ENCODE measurements at places on chromosomes 4 and X.

- no peak for DNase-seq
These were observed 70.4 kb downstream of the LRBA start for GRCh38 chr4:150944660-150945059.

- no peak for DNase-seq
These were observed 12.6 kb downstream of the SRD5A3 start for GRCh38 chr4:55358668-55359067.

DNA sequence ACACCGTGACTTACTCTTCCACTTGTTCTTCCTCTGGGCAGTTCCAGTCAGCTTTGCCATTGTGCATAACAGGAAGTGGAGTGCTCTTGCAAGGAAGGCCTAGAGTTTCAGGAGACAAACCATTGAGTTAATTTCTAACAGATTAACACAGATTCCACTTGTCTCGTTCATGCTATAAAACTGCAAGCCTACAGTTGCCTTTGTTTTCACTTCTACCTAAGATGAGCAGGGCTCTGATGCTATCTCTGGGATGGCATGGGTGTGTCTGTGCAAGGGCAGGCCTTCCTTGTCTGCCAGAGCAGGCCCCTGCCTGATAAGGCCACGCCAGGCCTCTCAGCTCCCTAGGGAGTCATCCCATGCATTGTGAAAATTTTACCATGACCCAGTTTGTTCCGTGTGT lies 67.7 kb upstream of the PGRMC2 start:
- no peak for DNase-seq

DNA sequence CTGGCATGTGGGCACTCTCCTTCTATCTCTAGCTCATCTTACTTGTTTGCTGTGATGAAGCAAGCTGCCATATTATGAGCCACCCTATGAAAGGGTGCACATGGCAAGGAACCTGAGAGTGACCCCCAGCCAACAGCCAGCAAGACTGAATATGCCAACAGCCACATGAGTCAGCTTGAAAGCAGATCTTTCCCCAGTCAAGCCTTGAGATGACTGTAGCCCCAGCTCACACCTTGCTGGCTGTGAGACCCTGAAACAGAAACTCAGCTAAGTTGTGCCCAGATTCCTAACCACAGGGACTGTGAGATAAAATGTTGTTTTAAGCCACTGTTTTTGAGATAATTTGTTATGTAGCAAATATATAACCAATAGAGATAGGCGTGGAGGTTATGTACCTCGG lies 36.2 kb downstream of the KDM5C start:
- no peak for DNase-seq

DNA sequence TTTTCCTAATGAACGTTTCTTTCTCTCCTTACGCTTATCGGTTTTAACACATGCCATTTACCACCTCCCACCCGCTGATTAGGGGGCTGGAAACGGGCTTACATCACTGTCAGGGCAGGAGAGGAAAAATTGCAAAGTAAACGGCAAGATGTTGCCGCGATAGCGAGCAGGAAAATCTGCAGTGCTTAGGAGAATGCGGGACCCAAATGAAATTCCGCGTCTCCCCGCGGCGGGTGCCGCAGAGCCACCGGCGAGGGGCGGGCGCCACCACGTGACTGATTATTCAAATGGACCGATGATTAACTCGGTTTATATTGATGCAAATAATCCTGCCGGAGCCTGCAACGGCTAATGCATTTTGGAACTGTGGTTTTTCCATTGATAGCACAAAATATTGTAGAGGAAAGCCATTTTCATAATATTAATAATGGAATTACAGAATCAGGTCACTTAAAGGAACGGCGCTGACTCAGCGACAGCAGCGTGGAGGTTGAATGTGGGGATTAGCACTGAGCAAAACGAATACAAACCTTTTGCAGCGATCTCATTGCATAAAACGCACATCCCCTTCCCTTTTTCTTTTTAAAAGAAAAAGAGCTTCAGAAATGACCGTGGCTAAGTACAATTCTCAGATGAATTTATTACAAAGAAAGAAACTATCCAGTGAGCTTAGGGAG lies 224.2 kb downstream of the STIM2 start:
- peak; percentile 50 for DNase-seq

DNA sequence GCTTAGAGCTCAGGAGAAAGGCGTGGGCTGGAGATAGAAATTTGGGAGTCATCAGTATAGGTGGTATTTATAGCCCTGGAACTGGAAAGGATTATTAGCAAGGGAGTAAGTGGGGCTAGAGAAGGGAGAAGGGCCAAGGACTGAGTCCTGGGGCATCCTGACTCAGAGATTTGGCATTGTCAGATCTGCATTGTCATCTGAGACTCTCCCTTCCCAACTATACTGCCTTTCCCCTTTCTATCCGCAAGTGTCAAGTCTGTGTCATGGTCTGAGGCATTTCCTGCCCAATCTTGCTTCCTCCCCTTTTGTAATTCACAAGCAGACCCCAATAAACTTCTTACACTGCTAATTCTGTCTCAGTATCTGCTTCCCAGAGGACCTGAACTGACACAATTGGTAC lies 24.4 kb upstream of the SLC25A43 start:
- DNase-seq: no peak

DNA sequence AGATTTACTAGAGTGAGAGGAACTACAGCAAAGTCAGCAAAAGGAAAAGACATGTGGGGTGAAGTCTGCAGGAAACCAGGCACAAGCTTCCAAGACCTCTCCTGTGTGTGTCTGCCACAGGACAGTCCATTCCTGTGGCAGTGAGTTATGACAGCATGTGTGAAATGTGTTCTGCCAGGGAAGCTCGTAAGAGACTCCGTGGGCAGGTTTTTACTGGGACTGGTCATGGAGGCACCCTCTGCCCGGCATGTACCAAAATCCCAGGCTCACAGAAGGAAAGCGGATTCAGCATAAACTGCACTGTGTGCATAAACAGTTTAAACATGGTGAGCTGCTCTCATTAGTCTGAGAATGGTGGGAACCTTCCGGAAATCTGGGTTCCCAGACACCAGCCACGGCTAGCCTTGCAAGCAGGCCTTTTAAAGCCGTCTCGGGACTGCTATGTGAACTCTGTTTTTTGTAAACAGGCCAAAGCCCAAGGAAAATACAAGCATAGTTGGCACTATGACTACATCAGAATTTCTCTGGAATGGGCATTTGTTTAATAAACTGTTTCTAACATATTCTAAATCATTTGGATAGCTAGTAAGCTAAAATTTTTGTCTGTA lies 288.5 kb downstream of the TENM3 start:
- DNase-seq: no peak

DNA sequence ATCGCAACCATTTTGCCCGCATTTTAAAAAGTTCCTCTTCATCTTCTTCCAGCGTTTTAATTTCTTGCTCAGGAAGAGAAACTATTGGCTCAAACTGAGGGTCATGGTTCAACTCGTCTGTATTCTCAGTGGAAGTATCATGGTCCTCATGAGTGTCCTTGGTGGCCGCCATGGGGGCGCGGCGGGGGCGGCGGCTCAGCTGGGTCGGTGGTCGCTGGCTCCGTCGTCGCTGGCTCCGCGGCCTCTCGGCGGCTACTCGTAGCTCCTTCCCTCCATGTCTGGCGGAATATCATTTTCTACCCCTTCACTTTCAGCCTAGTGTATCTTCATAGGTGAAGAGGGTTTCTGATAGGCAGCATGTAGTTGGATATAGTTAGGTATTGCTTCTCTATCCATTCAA lies 492.0 kb upstream of the MAGEB18 start:
- DNase-seq: no peak

GRCh38 chrX:46713672-46714490 lies 45.0 kb downstream of the SLC9A7 start:
- DNase-seq: no peak

DNA sequence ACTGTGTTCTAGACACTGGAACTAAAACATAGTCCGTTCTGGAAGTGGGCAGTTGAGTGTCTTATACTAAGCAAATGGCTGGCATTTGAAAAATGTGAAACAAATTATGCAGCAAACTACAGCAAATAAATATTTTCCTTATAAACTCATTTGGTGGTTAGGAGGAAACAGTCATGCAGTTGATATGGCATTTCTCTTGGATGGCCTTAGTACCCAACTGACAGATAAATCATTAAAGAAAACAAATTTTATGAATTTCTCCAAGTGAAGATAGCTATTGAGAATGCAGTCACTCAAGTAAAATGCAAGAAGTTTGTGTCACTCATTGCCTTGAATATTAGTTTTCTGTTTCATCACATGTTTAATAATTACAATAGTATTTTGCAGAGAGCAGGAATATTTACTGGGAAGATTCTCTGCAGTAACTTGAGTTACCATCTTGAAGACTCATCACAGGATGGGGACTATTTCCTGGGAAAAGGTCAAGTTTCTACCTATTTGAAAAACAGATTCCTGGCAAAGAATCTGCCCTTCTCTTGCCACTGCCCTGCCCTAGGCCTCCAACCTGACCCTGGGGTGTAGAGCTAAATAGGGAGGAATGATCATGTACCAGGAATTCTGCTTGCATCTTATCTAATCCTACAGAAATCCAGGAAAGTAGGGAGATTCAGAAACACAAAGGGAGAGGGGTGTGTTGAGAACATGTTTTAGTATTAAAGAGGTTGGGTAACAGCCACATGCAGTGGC lies 105.9 kb downstream of the SH3RF1 start:
- no peak for DNase-seq

DNA sequence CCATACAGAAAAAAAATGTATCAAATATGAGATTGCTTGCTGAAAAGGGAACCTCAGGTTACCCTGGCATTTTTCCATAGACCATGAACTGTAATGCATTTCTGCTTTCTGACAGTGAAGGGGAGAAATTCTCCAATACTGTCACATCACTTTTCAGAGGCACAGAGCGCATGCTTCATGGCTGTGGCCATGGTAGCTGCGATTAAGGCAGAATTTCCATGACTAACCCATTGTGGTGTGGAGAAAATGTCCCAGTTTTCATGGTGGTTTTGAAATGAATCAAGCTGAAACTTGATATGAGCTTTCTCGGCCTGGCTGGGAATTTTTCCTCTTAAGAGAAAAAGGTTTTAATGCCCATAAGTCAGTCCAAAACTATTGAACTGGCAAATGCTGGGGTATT lies 39.5 kb upstream of the MAP3K15 start:
- no peak for DNase-seq

DNA sequence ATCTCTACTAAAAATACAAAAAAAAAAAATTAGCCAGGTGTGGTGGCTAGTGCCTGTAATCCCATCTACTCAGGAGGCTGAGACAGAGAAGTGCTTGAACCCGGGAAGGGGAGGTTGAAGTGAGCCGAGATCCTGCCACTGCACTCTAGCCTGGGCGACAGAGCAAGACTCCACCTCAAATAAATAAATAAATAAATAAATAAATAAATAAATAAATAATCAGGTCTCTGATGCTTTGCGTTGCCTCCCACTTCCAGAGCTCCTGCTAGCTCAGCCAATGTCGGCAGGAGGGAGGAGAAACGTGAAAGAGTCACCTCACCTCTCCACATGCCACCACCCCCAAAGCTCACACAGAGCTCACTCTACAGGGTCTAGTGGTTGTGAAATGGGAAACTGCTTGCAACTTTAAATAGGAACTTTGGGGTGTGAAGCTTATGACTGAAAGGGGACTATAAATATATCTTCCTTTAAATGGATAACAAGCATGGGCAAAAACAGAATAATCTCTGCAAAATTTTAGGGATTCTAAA lies 7.9 kb downstream of the SMIM31 start:
- no peak for DNase-seq

DNA sequence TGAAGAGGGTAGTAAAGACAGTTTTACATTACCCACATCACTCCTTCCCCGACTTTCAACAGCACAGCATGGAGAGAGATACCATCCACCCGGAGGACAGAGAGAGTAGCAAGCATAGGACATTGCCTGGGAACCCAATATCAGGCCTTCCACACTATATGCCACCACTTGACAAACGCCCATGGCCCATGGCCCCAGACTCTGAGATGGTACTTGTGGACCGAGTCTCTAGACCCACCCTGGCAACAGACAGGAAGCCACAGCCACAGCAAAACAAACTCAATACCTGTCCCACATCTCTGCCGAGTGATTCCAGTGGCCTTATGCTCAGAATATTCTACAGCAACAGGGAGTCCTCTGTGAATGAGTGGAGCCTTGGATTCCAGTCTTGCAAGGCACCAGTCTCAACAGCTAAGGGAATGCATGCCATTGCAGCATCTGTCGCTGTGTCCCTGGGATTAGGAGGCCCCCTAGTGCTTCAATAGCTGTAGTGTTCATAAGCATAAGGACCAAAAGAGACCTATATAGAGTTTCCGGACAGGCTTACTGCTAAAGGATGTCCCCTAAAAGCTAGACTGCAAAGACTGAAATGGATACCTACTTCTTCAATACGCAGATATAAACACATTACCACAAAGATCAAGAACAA lies 14.7 kb upstream of the CT55 start:
- peak; percentile 26 for DNase-seq

DNA sequence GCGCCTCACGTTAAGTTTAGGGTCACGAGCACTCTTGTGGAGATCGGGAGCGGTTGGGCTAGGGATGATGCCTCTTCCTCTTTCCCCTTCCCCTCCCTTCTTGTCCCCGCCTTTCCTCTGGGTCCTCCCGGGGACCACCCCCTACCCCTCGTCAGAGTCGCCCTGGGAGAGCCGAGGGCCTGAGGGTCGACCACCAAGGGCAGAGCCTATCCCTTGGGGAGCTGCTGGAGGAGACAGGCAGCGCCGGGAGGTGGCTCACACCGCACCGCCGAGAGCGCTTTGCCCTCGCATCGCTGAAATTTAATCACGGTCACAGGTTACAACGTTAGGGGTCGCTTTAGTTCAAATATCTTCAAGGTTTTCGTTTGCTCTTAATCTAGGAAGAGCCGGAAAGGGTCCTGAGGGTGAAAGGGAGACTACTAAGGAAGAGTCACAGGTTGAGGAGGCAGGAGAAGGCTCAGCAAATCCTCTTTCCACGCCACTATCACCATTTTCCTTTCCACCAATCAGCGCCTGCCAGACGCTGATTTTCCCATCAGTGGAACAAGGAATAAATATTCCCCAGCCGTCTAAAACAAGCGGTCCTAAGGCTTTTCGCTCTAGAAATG lies 528 bp upstream of the SNCA start:
- no peak for DNase-seq

GRCh38 chr4:185435466-185435865 lies 9.7 kb upstream of the UFSP2 start:
- no peak for DNase-seq

Measured in NCI-H774 (cell line).